CD4-positive, alpha-beta T cell treated with Interleukin-17A for 1 hour (primary cell): ENCODE measurements at places on chromosomes 4 and X.

DNA sequence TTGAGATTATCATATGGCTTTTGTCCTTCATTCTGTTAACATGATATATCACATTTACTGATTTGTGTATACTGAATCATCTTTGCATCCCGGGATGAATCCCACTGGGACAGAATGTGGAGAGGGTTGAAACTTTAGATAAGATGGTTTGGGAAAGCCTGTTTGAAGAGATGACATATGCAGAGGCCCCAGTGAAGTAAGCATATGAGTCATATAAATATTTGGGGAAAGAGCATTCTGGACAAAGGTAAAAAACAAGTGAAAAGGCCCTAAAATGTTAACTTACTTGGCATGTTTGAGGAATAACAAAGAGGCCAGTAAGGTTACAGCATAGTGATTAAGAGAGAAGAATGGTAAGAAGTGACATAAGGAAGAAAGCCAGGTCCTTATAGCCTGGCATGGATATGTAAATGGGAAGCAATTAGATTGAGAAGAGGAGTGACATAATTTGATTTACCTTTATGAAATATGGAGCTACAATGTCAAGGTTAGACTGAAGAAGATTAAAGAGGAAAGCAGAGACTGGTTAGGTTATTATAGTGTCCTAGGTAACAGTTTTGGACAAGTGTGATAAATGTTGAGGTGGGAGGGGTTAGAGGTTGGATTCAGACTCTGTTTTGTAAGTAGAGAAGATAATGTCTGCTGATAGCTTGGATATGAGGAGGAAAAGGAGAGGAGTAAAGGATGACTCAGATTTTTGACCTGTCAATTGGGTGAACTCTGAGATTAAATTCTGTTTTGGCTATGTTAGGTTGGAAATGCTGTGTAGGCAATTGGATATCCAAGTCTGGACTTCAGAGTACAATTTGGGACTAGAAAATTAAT lies 54.6 kb upstream of the DRP2 start:
- no peak for DNase-seq

DNA sequence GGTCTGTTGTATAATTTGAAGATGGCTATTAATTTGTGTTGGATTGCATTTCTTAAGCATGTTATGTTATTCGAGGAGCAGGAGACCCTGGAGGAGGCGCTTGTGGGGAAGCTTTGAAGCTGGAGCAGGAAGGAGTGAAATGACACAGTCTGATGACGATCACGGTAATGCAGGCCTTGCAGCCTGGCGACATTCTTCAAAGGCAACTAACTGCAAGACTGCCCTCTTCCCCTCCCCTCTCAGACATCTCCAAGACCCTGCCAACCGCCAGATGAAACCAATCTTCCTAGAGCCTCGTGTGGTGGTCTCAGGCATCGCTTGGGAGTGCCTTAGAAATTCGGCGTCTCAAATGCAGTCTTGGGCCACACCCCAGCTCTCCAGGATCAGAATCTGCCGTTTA lies 16.1 kb downstream of the CLCN4 start:
- DNase-seq = no peak

- DNase-seq = no peak
Observed at GRCh38 chr4:106048250-106048971, 153.1 kb downstream of the NPNT start.

GRCh38 chr4:55409468-55410171 lies 13.9 kb downstream of the TMEM165 start:
- peak; percentile 26 for DNase-seq

DNA sequence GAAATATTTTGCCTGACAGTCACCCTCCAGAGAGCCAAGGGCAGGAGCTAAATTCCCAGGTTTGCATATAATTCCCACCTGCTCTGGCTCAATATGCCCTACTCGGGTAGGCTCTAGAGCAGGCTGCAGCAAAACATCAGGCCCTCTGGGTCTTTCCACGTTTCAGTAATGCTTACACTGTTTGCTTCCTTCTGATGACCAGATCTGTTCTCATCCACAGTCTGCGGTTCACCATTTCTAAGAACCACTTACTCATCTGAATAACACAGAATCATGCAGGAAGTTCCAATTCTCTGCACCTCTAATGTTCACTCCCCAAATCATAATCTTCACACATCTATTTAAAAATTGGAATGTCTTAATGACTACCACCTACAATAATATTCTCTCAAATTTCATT lies 141.4 kb downstream of the PPP3CA start:
- peak; percentile 59 for DNase-seq

GRCh38 chrX:38627683-38628082 lies 66.3 kb downstream of the TSPAN7 start:
- no peak for DNase-seq

DNA sequence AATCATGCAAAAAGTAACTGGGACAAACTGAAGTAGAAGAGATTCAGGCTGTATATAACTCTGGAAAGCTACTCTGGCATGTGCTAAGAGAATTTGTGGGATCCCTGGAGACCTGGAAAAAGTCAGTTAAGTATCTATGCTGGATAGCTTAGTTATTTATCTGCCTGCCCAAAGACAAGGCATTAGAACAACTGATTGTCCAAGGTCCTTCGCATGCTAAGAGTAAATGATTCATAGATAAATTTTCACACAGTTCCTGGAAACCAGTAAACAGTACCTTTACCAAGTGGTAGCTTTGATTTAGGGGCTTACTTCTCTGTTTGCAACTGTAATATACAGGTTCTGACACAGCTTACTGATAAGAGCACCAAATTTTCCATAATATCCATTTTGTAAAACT lies 104.8 kb downstream of the ATP11C start:
- no peak for DNase-seq

GRCh38 chr4:130027973-130028372 lies 932.0 kb downstream of the C4orf33 start:
- no peak for DNase-seq

DNA sequence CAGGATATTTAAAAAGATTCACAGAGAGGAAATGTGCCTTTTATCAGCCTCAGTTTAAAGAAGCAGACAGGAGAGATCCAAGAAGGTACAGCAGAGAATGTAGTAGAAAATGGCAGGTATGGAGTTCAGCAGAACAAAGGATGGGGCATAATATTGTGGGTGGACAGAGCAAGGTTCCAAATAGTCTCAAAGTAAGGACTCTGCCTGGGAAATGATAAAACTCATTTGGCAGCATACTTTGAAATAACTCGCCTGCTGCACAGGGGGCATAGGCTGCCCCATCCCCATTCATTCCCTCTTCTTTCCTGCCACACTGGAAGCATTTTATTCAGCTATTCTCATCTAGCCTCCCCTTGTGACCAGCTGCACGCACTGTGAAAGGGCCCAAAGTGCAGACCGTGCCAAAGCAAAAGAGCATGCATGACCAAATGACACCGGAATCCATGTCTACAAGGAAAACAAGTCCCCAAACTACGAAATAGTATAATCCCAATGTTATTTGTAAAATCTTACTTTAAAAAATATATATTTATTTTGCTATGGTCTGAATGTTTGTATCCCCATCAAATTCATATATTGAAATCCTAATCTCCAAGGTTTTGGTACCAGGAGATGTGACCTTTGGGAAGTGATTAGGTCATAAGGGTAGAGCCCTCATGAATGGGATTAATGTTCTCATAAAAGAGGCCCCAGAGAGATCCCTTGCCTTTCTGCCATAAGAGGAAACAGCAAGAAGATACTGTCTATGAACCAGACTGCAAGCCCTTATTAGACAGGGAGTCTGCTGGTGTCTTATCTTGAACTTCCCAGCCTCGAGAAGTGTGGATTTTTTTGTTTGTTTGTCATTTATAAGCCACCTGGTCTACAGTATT lies 77.4 kb upstream of the PRSS48 start:
- no peak for DNase-seq

DNA sequence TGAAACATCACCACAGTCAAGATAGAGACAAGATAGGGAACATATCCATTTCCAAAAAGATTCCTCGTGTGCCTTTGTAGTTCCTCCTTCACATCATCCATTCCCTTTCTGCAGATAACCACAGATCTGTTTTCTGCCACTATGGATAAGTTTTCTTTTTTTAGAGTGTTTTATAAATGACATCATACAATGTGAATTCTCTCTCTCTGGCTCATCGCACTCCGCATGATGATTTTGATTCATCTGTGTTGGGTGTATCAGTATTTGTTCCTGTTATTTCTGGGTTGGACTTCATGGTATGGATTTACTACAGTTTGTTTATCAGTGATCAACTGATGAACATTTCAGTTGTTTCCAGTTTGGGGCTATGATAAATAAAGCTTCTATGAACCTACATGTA lies 23.2 kb upstream of the ANXA3 start:
- no peak for DNase-seq

GRCh38 chr4:176137631-176138030 lies 57.8 kb downstream of the SPATA4 start:
- no peak for DNase-seq

DNA sequence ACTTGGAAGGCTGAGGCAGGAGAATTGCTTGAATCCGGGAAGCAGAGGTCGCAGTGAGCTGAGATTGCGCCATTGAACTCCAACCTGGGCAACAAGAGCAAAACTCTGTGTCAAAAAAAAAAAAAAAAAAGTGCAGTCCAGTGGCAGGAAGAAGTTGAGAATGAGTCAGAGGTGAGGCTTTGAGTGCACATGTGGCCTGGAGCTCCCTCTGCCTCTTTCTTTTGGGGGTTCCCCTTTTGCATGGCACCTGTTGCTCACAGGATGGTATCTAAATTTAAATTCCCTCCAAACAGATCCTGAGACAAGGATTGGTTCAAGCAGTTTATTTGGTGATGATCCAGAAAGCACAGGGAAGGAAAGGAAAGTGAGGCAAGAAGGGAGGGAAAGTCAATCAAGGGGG lies 151.4 kb upstream of the STX18 start:
- no peak for DNase-seq

GRCh38 chr4:151100531-151100930 lies 1.1 kb downstream of the RPS3A start:
- no peak for DNase-seq

GRCh38 chrX:17882680-17883079 lies 21.6 kb upstream of the RAI2 start:
- no peak for DNase-seq

- peak; percentile 26 for DNase-seq
Observed at GRCh38 chrX:65607070-65607742, 60.2 kb upstream of the MSN start.

DNA sequence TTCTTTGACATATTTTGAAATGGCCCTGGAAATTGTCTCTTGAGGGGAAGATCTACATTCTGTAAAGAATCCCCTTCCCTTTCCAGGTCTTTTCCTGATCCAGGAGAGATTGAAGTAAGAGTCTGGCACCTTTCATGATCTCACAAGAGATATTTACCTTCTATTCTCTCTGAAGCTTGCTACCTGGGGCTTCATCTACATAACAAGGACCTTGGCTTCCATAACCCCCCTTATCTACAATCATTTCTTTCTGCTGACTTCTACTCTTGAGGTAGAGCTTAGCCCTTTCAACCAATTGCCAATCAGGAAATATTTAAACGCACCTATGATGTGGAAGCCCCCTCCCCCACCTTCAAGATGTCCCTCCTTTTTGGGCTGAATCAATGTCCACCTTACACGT lies 383.7 kb upstream of the MAGEB18 start:
- DNase-seq = no peak

- DNase-seq = no peak
Observed at GRCh38 chrX:27254656-27255055, 208.5 kb downstream of the PPP4R3C start.

GRCh38 chr4:26372525-26373172 lies 51.8 kb downstream of the RBPJ start:
- peak; percentile 78 for DNase-seq

- DNase-seq = no peak
Observed at GRCh38 chrX:135431886-135432285, 10.1 kb downstream of the SMIM10L2A start.

DNA sequence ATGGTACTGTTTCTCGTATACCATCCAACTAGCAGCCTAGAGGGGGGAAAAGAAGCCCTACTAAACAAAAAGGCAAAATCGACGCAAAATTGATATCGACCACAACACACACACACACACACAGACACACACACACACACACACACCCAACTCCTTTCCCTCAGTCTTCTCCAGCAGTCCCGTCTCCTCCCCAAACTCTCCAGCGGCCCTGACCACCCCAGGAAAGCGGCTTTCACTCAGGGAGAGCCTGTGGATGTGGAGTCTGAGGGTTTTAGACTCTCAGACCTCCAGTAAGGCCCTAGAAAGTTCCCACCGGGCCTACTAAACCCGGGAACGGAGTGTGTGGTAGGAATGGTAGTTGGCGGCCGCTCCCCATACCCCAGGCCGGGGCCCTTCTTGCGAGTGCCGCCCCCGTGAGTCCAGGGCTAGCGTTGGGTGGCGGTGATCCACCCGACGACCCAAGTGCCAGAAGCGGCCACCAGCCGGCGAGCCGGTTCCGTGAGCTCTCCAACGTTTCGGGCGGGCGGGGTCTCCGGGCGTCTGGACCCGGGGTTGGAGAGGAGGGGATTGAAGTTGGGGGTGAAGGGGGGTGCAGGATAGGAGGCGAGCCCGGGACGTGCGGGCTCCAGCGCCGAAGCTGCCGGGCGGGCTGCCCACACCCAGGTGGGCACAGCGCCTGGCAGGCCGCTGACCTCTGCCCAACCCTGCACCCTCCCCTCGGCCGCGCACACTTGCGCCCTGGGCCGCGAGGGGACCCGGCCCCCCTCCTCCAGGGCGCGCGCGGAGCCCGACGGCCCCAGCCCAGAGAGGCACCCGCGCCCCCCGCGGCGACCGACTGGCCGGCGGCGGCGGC lies 13.7 kb downstream of the ARX start:
- DNase-seq = no peak

GRCh38 chrX:11929476-11929875 lies 171.4 kb downstream of the MSL3 start:
- no peak for DNase-seq

DNA sequence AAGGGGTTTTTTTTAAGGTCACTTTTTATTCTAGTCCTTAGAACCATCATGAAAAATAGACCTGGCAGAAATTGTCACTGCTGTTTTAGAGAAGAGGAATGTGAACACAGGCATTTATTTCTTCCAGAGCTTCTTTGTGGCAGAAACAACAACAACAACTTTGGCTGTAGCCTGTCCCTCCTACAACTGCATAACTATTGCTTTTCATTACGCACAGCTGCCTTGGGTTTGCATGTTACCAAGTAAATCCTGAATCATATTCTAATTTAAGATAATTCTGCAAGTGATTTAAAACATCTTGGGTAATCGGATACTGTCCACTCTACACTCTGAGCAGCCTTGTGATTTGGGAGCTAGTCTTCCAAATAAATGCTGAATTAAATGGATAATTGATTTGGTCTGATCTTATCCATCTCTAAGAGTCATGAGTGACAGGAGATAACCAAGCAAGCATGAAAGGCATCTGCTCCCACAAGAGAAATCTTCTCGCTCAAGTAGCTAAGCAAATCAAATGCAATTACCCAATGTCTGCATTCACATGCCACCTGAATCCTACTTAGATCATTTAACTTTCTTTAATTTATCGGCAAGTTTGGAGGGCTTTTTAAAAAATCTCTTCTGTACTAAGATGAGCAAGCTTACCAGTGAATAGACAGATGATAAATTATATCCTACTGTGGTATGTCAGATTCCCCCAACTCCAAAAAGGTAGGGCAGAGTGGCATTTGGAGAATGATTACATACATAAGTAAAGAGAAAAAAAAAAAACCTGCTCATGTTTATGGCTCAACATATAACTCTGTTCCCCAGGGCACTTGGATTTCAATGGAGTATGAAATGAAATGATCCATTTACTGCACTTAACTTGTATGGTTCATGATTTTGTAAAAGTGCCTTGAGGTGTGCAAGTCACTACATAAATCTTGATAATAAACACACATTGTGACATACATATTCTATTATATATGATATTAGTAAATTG lies 73.6 kb downstream of the EGF start:
- DNase-seq = no peak

GRCh38 chr4:47043821-47044220 lies 12.5 kb downstream of the GABRB1 start:
- DNase-seq = no peak

GRCh38 chr4:164615964-164616363 lies 138.0 kb upstream of the SMIM31 start:
- DNase-seq = no peak
